Smooth muscle cell of the brain vasculature (primary cell): ENCODE measurements at places on chromosomes 12 and 14.

DNA sequence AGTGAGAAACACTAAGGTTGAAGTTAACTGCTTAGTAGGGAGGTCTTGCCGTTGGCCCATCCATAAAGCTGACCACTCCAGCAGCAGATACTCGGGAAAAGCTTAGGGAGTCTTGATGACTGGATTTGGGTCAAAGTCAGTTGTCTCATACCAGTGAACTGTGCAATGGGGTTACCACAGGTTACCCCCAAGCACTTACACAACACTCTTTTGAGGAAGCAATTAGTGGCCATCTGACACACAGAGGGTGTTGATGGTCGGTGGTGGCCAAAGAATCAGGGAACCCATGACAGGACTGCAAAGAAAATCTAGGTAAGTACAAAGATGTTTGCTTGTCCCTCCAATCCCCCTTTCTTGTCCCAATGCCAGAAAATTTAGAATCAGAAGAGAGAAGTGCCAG lies 410.2 kb downstream of the APAF1 start:
- DNase-seq, result no peak

GRCh38 chr12:96177013-96177412 lies 17.2 kb upstream of the ELK3 start:
- no peak for DNase-seq

- DNase-seq, result no peak
These were observed 112.7 kb downstream of the SLC16A7 start for GRCh38 chr12:59708484-59708883.

DNA sequence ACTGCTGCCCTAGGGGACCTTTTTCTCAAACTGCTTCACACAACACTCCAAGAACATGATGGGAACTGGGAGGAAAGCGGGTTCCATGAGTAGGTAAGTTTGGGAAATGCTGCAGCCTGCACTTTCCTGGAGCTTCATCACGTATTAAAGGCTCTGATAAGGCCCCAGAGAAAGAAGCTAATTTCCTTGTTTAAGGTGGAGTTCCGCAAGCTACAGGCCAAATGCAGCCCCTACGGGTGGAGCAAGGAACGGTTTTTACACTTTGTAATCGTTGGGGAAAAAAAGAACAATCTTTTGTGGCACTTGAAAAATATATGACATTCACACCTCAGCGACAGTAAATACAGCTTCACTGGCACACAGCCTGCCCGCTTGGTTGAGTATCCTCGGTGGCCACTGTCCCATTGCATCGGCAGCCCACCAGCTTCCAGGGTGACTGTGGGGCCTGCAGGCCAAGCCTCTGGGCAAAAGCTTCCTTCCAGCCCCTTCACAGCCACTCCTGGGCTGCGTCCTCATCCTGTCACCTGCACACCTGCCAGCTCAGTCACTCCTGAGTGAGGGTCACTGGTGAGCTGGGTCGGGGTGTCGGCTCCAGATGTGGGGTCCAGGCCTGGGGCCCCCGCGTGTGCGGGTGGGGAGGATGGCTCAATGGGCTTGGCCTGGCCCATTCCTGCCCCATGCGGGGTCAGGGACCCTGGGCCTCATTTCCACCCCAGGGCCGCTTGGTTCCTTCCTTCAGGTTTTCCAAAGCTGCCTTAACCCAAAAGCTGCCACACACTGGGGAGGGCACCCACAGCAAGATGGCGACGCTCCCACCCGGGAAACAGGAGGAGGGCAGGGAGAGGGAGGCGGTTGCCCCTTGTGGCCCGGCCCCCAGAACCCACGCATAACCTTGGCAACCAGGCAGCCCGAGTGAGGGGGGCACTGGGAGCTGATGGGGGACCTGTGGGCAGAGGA lies 2.4 kb downstream of the AMN start:
- DNase-seq, result no peak

DNA sequence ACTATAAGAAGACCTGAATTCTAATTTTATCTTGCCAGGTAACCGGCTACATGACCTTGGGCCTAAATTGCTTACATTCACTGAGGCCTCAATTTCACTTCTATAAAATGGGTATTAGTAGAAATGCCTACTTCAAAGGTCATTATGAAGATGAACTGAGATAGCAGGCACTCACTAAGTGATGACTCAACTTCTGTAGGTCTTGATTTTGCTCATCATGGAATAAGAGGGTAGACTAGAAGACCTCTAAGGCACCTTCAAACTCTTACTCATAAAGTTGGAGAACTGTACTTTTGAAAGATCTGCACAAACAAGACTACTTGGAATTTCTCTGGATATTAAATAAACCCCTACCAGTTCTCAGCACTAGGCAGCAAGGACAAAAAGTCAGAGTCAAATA lies 39.3 kb upstream of the FRMD6 start:
- DNase-seq, result no peak

DNA sequence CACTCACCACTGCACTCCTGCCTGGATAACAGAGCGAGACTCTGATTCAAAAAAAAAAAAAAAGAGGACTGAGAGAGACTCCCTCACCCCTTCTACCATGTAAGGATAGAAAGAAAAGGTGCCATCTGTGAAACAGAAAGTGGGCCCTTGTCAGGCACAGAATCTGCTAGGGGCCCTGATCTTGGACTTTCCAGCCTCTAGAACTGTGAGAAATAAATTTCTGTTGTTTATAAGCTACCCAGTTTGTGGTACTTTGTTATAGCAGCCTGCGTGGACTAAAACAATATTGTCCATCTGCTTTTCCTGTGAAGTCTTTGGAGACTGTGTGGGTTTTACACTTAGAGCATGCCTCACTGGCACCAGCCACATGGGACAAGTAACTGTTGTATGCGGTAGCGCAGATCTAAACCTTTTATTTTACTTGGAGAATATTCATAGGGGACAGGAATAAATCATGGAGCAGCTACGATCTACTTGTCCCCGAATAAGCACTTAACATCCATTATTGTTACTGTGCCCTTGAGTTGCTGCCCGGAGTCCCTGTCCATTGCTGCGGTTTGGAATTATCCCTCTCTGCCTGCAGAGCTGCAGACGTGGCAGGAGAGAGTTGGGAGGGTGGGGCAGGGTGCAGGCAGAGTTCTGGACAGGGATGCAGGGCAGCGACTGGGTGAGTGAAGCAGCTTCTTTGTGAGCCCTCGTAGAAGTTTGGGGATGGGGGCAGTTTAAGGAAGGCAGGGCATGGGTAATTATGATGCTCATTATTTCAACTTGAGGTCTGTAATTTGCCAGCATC lies 52.4 kb upstream of the STON2 start:
- DNase-seq, result no peak

- no peak for DNase-seq
These were observed 8.5 kb upstream of the SERPINA9 start for GRCh38 chr14:94484481-94484880.

DNA sequence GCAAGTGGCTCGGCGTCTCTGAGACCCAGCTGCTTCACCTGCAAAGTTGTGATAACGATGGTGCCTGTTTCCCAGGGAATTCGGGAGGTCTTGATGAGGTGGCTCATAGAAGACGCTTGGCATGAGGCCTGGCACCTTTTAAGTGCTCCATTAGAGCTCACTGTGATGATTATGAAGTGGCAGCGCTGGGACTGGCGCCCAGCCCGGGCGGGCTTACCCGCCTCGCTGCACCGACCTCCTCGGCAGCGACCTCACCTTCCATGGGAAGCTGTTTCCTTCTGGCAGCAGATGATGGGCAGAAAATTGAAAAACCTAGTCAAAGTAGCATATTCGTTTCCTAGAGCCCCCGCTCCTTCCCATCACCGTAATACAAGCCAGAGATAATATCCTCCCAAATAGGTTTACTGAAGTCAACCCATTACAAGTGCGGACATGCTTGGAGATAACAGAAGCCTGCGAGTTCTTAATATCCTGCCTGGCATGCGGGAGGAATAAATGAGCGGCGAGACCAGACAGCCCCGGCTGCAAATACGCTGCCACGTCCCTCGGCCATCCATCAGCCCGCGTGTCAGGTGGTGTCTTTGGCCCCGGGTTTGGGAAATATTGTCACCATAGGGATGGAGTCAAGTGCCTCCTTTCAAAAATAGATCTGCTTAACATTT lies 35.2 kb upstream of the DLK1 start:
- DNase-seq, result no peak

DNA sequence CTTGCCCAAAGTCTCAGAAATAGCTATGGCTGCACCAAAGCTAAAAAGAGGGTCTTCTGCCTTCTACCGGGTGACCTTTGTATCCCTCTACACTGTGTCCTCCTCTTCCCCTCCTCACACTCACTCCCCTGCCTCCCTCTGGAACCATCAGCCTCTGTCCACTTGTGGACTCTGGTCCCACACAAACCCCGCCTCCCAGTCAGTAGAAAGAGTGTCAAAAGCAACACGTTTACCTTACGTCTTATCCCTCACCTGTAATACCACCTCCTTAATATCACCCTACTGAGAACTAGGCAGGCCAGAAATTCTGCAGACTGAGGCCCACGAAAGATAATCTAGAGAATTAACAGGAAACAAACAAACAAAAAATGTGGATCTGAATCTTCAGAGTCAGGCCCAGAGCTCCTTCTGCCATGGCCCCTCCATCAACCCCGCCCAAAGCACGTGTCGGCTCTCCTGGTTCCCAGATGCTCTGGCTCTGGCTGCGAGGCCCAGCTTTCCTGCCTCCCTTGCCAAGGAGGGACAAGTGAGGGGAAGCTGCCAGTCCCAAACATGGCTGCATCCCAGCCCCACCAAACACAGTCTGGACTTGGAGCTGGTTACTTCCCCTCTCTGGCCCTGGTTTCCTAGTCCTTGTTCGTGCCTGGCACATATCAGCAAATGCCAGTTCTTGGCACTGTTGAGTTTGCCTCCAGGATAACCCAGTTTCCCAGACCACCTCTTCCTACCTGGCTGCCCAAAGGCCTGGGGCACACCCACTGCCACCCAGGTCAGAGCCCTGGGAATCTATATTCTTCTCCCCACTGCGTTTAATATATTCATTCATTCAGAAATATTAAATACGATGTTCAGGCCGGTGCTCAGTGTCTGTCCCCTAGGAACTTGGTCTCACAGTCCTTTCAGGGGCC lies 2.7 kb downstream of the ACTN1 start:
- DNase-seq, result no peak

DNA sequence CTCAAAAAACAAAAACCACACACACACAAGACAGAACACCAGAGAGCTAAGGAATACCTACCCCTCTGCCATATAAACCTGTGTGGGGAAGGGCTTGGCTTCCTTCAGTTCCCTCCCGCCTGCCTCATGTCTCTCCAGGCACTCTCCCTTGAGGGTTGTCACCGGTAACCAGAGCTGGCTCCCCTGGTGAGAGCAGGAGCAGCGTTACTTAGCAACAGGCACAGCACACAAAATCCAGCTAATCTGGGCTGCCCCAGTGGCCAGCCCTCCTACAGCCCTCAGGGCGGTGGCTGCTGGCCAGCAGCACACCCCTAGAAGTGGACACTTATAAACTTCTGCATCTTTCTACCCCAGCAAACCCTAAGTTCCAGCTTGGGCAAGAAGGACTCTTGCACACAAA lies 21.6 kb upstream of the NR4A1 start:
- no peak for DNase-seq

DNA sequence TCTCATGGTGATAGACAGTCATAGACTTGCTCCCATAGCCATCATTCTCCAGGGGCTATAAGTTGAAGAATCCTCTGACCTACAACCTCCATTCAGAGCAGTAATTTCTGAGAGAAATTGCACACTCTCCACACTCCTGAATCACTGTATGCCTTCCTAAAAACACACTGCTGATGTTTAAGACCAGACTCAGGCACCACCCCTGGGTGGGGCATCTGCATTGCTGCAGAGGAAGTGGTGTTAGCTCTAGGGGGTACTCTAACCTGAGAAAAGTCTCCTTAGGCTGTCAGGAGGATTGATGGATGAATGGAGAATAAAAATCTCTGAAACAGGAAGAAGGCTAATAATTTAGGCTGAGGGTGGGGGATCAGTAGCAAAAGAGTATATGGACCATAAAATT lies 436.1 kb downstream of the DAD1 start:
- no peak for DNase-seq

- no peak for DNase-seq
These were observed 106.3 kb upstream of the ARID2 start for GRCh38 chr12:45623221-45623620.
